Stimulated activated naive B cell treated with anti-CD40 and anti-IgM and Interleukin-4, amounts not matched to agents 10 μg/mL and 1 μg/mL and 100 μg/mL, for 72 hours (primary cell): ENCODE measurements at places on chromosomes 1 and 21.

DNA sequence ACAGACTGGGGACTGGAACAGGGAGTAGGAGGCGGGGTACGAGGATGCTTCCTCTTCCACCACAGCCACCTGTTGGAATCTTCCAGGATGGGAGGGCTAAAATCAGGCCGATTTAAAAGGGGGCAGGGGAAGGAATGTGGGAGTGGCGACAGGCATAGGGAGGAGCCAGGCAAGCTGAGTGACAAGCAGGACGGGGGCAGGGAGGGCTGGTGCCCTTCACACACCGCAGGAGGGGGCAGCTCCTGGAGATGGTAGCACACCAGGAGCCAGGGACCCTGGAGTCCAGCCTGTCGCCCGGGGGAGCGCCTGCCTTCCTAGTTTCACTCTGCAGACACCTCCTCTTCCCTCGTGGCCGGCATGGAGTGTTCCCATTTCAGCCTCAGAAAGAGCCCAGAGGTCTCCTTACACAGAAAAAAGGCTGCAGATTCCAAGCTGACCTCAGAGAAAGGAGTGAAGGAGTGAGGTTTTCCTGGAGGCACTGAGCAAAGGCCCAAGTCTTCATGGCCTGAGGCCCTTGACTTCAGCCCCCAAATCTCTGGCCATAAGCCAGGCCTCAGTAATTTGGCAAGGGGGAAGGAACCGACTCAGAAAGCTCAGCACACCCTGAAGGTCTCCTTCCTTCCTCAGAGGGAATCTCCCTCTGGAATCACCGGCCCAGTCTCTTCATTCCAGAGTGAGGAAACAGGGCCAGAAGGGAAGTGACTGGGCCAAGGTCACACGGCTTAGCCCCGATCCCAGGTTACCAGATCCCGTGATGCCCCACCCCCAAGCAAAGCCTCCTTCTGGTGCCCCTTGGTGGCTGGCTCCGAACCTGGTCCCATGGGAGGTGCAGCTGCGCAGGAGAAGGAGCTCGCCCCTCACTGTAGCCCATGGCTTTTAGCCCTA, 8.1 kb downstream of the BLACAT1 start:
- no peak for DNase-seq

GRCh38 chr1:19735440-19736127, 64.1 kb downstream of the TMCO4 start:
- DNase-seq, result no peak

DNA sequence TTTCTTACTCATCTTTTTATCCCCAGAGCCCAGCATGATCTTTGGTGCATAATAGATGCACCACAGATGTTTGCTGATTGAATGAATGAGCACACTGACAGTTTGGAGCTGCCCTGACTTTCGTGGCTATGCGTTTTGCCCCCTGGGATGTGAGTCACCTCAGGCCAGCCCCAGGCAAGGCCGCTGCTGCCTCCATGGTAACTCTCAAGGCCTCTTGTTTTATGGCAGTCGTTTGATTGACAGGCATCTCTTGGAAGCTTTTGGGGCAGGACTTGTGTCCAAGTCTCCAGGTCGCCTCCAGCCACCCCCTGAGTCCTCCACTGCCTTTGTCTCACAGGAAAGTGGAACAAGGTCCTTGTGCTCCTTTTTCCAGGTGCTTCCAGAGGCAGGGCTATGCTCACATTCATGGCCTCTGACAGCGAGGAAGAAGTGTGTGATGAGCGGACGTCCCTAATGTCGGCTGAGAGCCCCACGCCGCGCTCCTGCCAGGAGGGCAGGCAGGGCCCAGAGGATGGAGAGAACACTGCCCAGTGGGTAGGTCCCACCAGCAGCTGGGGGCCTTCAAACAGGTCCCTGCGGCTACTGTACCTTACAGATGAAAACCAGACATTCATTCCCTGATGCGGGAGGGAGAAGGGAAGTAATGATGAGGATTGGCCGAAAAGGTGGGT, 11.2 kb downstream of the PSEN2 start:
- no peak for DNase-seq

GRCh38 chr1:88021529-88021928, 662.5 kb upstream of the PKN2 start:
- DNase-seq, result no peak

GRCh38 chr1:245879091-245879490, 628.0 kb downstream of the SMYD3 start:
- no peak for DNase-seq

DNA sequence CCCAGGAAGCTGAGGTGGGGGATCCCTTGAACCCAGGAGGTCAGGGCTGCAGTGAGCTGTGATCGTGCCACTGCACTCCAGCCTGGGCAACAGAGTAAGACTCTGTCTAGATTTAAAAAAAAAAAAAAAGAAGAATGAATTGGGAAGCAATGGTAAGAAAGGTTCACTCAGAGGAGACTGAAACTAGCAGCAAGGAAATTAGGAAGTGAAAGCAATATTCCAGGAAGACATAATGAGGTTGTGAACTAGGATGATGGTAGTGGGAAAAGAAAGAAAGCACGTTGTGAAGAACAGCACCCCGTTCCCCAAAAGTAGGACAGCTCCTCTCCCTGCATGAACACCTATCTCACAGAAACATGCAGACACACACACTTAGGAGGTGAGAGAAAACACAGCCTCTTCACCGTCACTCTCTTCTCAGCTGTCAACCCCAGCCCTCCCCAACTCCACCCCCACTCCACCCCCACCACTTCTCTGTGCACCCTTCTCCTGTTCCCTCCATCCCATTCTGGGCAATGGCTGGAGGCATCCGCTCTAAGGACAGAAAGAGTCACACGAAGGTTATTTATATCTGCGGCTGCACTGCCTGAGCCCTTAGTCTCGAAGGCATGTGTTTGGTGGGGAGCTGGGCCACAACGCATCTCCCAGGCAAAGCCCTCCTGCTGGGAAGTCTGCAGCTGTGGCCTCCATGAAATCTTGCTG, 101.8 kb upstream of the LPGAT1 start:
- no peak for DNase-seq

- DNase-seq, result no peak
Measured at GRCh38 chr1:186175588-186175987, 199.5 kb downstream of the TPR start.

DNA sequence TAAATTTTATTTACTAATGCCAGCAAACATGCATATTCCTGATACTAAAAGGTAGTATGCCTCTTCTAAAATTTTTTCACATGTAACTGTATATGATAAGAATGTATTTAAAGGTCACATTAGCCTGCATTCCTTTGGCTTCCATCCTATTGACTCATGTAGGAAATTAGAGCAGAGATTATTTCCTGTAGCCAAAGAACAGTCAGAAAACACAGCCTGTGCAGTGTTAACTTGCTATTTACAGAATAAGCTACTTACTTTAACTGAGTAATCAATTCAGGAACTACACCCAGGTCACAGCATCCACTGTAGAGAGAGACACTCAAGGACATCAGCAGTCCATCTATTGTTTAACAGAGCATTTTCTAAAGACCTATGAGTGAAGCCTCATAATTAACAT, 154.5 kb upstream of the ADGRL4 start:
- DNase-seq, result no peak

DNA sequence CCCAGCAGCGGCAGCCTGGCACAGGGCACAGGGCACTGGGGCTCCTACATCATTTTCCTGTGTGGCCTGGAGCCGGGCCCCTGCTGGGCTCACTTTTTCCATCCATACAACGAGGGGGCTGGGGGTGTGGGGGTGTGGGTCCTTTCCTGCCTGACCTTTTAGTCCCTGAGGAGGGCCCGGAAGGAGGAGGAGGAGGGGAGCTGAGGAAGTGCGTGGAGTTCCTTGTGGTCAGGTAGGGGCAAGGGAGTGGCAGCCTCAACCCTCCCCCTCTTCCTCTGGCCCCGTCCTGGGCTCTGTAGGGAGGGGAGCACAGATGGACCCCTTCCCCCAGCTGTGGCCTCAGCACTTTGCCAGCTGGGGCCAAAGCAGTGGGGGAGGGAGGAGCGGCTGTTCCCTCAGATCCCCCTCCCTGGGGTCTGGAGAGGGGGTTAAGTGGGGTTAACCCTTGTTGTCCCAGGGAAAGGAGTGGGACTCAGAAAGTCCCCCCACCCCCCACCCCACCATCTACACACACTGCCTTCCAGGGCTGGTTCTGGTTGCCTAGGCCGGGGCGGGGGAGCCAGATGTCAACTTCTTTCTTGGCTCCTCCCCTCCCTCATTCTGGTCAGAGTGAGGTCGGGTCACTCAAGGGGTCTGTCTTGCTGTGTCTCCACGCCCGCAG, 5.7 kb downstream of the NTRK1 start:
- no peak for DNase-seq

DNA sequence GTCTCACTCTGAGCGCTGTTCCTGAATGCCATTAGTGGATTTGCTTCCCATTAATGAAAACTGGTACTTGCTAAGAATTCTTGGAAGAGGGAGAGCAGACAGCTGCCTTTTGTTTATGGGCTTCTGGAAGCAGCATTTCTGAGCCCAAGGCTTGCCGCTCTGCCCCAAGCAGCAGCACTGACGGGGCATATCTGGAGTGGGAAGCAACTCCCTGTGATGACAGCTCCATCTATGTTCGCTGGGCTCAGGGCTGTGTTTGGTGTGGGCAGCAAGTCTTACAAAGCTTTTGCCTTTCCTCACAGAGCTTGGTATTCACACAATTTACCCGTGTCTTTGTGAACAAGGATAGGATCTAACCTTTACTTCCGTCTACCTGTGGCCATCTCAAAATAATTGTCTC, 72.2 kb downstream of the DDX20 start:
- DNase-seq, result no peak

- no peak for DNase-seq
Measured at GRCh38 chr1:22543679-22544078, 19.6 kb upstream of the EPHA8 start.

- no peak for DNase-seq
Measured at GRCh38 chr1:234861761-234862160, 251.8 kb upstream of the IRF2BP2 start.

- DNase-seq, result peak; percentile 9
Measured at GRCh38 chr1:165129568-165130164, 226.8 kb downstream of the LMX1A start.

DNA sequence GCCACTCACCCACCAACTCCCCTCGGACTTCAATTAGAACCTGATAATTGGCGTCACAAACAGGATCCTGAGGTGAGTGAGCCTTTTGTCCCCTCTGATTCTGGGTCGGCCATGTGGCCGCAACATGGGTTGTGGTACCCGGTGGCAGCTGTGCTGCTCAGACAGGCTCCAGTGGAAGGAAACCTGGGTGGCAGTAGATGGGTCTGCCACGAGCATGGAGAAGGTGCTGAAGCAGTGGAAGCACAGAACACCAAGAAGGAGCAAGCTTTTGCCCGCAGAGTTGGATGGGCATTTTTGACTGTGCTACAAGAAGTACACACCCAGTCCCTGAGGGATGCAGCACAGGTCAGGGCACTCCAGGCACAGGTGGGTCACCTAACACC, 16.5 kb upstream of the UBE2U start:
- no peak for DNase-seq

- DNase-seq, result no peak
Measured at GRCh38 chr1:58979086-58979485, 195.2 kb upstream of the JUN start.

DNA sequence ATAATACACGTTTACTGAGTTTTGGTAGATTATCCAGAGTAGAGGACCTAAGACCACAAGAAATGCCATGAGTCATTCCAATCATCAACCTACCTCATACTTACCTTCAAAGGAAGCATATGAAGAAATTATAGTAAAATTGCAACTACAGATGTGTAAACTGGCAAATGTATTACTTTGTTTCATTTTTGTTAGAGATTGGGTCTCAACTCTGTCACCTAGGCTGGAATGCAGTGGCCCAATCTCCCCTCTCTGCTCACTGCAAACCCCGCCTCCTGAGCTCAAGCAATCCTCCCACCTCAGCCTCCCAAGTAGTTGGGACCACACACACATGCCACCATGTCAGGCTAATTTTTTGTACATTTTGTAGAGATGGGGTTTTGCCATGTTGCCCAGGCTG, 5.2 kb downstream of the TMCO1 start:
- no peak for DNase-seq
